Regular cardiac myocyte (primary cell): ENCODE measurements at places on chromosomes 6 and 20. TPM values are rescaled to one million over a fixed set of nuclear protein-coding genes. Genes with fewer than 3 reads are reported as not detected.

ARG1 gene
- total RNA-seq, result not detected in 2 replicates

SNAI1 gene
- total RNA-seq, result 0.56 and 1.3 TPM in 2 replicates

FYN gene
- 63.5 and 118 TPM in 2 replicates for total RNA-seq

NOTCH4 gene
- total RNA-seq, result 0.85 and 1.5 TPM in 2 replicates

FILIP1 gene
- 0.58 and 2.5 TPM in 2 replicates for total RNA-seq

NOX3 gene
- total RNA-seq, result not detected in 2 replicates

PROCR gene
- total RNA-seq, result 85.3 and 244 TPM in 2 replicates

HRH3 gene
- total RNA-seq, result not detected in 2 replicates

COMMD7 gene
- 26.5 and 36.8 TPM in 2 replicates for total RNA-seq

SRMS gene
- total RNA-seq, result not detected in 2 replicates

PPDPF gene
- 26.3 and 42.6 TPM in 2 replicates for total RNA-seq

METTL24 gene
- total RNA-seq, result under 0.01 and 0.85 TPM in 2 replicates

IL17A gene
- total RNA-seq, result not detected in 2 replicates

SLCO4A1 gene
- 0.19 and 0.56 TPM in 2 replicates for total RNA-seq

SENP6 gene
- 51.6 and 65.7 TPM in 2 replicates for total RNA-seq

PREX1 gene
- total RNA-seq, result 14.9 and 39.7 TPM in 2 replicates

MRPL14 gene
- 49.9 and 59.2 TPM in 2 replicates for total RNA-seq

FGD2 gene
- not detected in 2 replicates for total RNA-seq

DACT2 gene
- 2.7 and 10.4 TPM in 2 replicates for total RNA-seq

TFAP2C gene
- total RNA-seq, result not detected in 2 replicates

RIMS4 gene
- not detected in 2 replicates for total RNA-seq

PRDM13 gene
- total RNA-seq, result not detected in 2 replicates

WFDC12 gene
- total RNA-seq, result 0.28 TPM in 1 of 2 replicates, not detected in the other

PLA2G7 gene
- under 0.01 TPM in 1 of 2 replicates, not detected in the other for total RNA-seq

RAET1G gene
- total RNA-seq, result 0.77 TPM in 1 of 2 replicates, not detected in the other

GRM1 gene
- total RNA-seq, result under 0.01 TPM in 2 replicates

SYNDIG1 gene
- total RNA-seq, result 0.58 and 1.4 TPM in 2 replicates

ZKSCAN4 gene
- 4.8 and 6.2 TPM in 2 replicates for total RNA-seq

CBLN4 gene
- not detected in 2 replicates for total RNA-seq

CHRNA4 gene
- not detected in 2 replicates for total RNA-seq

MPIG6B gene
- total RNA-seq, result 0.28 TPM in 1 of 2 replicates, not detected in the other

GCNT2 gene
- 0.19 and 1.4 TPM in 2 replicates for total RNA-seq

BCAS1 gene
- under 0.01 and 0.19 TPM in 2 replicates for total RNA-seq

PRSS35 gene
- 1.7 and 4.8 TPM in 2 replicates for total RNA-seq

DSN1 gene
- 14.7 and 25.9 TPM in 2 replicates for total RNA-seq

SNRPB2 gene
- 47.1 and 64.2 TPM in 2 replicates for total RNA-seq

WFDC10B gene
- not detected in 2 replicates for total RNA-seq

GINS1 gene
- total RNA-seq, result 3.1 and 29.3 TPM in 2 replicates

ZNF133 gene
- 19.2 and 25.4 TPM in 2 replicates for total RNA-seq

NKX2-2 gene
- not detected in 2 replicates for total RNA-seq

HBS1L gene
- 111 and 146 TPM in 2 replicates for total RNA-seq

TBX18 gene
- total RNA-seq, result 37.5 and 49.8 TPM in 2 replicates

FAM229B gene
- total RNA-seq, result 28.4 and 33.8 TPM in 2 replicates

SEL1L2 gene
- not detected in 2 replicates for total RNA-seq
